ENCODE measurements at places on chromosomes 3 and 15. TPM values are rescaled to one million over a fixed set of nuclear protein-coding genes. Genes with fewer than 3 reads are reported as not detected.

DNA sequence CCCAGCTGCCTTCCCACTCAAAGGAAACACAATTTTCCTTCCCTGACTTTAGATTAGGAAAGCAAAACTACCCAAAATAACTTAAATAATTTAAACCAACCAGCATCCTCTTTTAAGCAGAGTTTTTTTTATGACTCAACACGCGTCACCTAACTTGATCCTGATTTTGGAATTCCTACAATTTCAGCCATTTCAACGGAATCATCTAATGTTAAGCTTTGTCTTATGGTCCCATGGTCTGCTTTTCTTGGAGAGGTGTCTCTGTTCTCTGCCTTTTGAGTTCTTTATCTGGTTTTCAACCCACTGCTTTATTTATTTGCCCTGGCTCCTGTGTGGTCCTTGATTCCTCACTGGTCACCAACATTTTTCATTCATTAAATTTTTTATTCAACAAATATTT lies 219.2 kb upstream of the ARHGEF26 start:
- H3K27ac ChIP-seq = no peak overlapping the region
- DNase-seq = no peak
- H3K36me3 ChIP-seq = no peaks in the 10 kb centered on the region
- H3K4me1 ChIP-seq = no peaks in the 10 kb centered on the region
- no peaks in the 10 kb centered on the region for H3K27me3 ChIP-seq
- H3K4me3 ChIP-seq = no peak overlapping the region

DNA sequence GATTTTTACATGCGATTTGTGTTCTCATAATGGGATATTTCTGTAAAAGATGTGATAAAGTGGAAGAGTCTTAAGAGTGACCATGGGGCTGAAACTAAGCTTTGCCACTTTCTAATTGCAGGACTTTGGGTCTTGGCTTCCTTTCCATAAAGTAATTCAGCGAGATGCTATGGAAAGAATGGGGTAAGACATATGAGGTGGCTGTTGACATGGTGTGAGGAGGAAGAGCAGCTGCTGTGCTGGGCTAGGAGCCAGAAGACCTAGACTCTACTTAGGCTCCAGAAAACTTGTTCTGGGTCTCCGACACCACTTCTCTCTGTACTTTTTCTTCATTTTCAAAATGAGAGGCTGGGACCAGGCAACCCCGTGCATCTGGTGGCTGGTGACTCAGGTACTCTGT lies 654.5 kb upstream of the CFAP20DC start:
- H3K27ac ChIP-seq = no peak overlapping the region
- no peaks in the 10 kb centered on the region for H3K4me1 ChIP-seq
- H3K27me3 ChIP-seq = no peaks in the 10 kb centered on the region
- DNase-seq = no peak
- H3K36me3 ChIP-seq = no peaks in the 10 kb centered on the region

DNA sequence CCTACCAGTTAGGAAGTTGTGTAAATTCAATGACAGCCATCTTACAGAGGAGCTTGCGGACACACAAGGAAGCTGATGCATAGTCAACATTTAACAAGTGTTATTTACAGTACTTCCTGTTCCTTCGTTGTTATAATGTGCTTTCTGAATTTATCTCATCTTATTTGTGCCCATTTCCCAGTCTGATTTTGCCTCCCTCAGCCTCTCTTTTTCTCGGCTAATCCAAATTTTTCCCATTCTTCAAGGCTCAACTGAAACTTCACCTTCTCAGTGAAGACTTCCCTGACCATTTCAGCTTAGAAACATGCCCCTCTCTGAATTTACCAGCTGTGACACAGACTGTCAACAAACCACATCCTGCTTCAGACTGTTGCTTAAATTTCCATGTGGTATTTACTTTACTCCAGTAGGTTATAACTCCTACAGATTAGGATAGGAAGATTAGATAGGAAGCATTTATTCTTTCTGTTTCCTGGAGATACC lies 55.7 kb upstream of the CP start:
- peaks cover 4% of the 10 kb centered on the region for H3K4me1 ChIP-seq
- no peak overlapping the region for H3K27ac ChIP-seq

- H3K4me3 ChIP-seq = peak overlapping the region; percentile 99
- H3K27me3 ChIP-seq = no peaks in the 10 kb centered on the region
- DNase-seq = no peak
- H3K4me1 ChIP-seq = no peaks in the 10 kb centered on the region
Observed at GRCh38 chr3:49724586-49724985, 835 bp upstream of the GMPPB start.

DNA sequence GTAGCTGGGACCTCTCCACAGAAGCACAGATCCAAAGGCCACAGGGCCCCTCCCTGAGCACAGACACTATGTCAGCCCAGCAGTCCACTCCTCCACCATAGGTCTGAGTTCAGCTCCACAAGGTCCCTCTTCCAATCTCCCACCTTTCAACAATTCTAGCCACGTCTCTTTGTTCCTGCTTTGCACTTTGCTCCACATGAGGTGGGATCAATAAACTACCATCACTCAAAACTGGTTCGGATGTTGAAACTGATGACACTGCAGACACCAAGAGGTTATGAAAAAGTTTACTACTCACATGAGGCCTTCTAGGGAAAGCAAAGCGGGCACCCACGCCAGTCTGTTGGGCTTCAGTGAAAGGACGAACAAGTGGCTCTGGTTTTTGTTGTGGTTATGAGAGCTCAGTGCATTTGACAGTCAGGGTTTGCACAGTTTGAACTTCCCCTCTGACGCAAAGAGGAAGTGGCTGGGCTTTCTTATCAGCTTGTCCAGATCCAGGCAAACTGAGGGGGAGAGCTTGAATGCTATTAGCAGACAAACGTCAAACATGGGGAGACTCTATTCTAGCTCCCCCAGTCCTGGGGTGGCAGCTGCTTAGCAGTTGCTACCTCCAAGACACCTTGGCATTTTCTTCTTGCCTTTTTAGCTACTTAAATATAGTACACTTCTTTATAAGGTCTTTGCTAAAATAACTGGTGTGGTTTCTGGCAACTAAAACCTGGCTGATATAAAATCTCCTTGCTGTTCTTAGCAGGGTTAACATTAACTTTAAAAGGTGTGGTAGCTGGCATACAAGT lies 37.8 kb downstream of the ZNF445 start:
- H3K27ac ChIP-seq = peak overlapping the region; percentile 92
- peak overlapping the region; percentile 29 for H3K4me3 ChIP-seq
- peaks cover 12% of the 10 kb centered on the region for H3K36me3 ChIP-seq
- H3K27me3 ChIP-seq = no peaks in the 10 kb centered on the region
- H3K4me1 ChIP-seq = no peaks in the 10 kb centered on the region
- peak; percentile 91 for DNase-seq

Gene CCDC14
- total RNA-seq = 7.9 TPM

Data from right atrium auricular region (tissue), 2 donors.